IMR-90 (cell line): ENCODE measurements at places on chromosomes 11 and 22. TPM values are rescaled to one million over a fixed set of nuclear protein-coding genes. Genes with fewer than 3 reads are reported as not detected.

DNA sequence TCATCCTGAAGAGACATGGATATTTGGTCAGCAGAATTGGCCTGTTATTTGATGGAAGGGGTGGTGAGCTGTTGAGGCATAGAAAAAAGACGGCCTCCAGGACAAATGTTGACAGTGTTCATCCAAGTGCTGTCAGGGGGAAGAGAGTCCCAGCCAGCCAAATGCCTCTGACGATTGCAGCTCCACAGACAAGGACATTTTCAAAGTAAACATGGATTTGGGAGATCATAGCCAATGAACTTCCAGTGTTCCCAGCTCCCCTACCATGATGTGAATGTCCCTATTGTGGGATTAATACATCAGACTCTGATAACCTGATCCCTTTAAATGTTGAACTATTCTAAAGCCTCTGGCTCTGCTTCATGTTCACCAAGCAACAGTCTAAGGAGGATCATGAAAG lies 31.2 kb upstream of the PSMA1 start:
- peaks cover 4% of the 10 kb centered on the region; the same call in 1 of the 2 replicates for H3K27me3 ChIP-seq
- no peak for DNase-seq
- H3K36me3 ChIP-seq, result no peaks in the 10 kb centered on the region
- no peak overlapping the region for H3K27ac ChIP-seq
- no peaks in the 10 kb centered on the region for H3K4me1 ChIP-seq

Gene ANO9
- total RNA-seq, result not detected in 2 replicates

DNA sequence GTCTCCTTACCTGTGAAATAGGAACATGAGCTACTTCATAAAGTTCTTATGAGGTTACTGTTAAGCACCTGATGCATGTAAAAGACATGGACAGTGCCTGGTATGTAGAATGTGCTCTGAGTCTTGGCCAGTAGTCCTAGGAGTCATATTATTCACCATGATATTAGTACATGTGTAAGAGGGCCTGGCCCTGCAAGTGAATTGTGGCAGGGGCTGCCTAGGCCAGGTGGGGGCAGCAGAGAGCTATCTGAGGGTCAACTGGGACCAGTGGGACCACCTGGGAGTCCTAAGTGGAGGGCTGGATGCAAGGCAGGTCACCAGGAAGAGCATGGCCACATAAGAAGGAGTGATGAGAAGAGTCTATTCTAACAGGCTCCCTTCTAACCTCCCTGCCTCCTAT lies 529.5 kb downstream of the SOX6 start:
- no peaks in the 10 kb centered on the region for H3K27me3 ChIP-seq
- no peak overlapping the region for H3K27ac ChIP-seq
- no peak overlapping the region for H3K4me3 ChIP-seq
- DNase-seq, result no peak

Gene LARGE2
- total RNA-seq, result not detected in 2 replicates

DNA sequence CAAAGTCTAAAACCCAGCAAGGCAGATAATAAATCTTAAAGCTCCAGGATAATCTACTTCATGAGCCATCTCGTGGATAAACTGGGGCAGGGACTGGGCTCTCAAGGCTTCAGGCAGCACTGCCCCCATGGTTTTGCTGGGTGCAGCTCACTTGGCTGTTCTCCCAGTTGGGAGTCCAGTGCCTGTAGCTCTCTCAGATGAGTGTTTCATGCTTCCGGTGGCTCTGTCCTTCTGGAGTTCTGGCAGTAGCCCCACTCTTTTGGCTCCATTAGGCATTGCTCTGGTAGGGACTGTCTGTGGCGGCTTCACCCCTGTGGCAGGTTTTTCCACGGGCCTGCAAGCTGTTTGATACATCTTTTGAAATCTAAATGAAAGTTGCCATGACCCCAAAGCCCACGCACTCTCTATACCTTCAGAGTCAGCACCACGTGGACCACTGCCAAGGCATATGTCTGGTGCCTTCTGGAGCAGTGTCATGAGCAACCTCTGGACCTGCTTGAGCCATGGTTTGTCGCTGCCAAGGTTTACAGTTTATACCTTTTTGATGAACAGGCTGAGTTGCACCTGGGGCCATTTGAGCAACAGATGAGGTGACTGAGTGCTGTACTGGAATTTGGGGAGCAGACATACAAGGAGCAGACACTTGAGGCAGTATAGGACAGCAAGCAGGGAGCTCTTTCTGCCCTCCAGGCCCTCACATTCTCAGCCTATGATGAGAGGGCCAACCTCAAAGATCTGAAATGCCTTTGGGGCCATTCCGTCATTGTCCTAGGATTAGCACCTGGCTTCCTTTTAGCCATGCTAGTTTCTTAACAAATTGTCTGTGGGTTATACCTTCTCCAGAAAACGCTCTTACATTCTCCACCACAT lies 48.6 kb downstream of the MTNR1B start:
- no peaks in the 10 kb centered on the region for H3K27me3 ChIP-seq
- DNase-seq, result no peak
- H3K36me3 ChIP-seq, result no peaks in the 10 kb centered on the region
